ENCODE measurements at places on chromosomes 16 and 17. TPM values are rescaled to one million over a fixed set of nuclear protein-coding genes. Genes with fewer than 3 reads are reported as not detected.

DNA sequence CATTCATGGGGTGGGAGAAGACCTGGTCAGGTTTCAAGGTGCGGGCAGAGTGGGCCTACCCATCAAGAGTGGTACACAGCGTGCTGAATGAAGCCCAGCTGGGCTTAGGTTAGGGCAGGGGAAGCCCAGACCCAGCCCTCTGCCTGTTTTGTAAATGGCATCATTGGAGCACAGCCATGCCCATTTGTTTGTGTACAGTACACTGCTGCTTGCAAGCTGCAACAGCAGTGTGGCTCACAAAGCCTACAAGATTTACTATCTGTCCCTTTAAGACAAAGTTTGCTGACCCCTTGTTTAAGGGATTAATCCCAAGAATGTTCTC is 230.1 kb upstream of the TNRC6C start:
- DNase-seq = no peak

TBX2 gene
- total RNA-seq = 11.1 TPM

DNA sequence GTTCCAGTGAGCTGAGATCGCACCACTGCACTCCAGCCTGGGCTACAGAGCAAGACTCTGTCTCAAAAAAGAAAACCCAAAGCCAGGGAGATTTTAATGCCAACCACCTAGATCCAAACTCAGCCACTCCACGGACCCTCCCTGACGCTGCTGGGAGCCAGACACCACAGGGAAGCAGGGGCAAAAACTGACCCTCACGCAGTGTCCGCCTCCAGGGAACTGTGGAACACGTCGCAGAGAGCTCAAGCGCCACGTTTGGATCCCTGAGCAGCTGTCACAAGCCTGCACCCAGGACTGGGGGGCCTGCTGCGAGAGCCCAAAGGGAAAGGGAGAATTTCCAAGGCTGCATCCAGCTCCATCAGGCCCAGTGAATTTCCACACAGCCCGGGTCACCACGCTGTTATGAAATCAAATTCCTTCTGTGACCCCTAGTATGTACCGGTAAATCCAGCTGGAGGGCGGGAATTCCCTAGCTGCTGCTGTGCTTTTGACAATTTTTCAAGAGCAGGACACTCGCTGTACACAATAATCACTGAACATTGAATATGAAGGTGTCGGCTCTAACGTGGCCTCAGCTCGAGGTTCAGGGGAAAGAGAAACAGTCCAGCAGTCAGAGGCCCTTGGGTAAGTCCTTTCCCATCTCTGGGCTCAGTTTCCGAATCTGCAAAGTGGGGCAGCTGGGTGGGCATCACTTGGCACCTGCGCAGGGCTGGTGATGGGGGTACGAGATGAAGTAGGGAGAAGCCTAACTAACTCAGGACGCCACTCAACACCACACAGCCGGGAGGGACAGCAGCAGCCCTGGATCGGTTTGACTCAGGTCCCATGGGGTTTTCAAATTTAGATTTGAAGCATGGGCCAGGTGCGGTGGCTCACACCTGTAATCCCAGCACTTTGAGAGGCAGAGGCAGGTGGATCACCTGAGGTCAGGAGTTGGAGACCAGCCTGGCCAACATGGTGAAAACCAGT is 8.6 kb downstream of the CARHSP1 start:
- no peak for DNase-seq

DNA sequence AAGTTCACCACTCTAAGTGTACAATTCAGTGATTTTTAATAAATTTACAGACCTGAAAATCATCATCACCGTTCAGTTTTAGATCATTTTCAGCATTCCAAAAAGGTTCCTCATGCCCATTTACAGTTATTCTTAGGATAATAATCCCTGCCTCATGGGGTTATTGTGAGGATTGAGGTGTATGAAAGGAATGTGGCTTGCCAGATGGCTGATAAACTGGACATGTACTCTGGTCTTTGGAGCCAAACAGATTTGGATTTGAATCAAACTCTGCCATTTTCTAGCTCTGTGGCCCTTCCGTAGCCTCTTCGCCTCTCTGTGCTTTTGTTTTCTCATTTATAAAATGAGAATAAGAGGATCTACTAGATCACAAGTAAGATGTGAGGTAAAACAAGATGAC is 53.9 kb upstream of the GPRC5B start:
- no peak for DNase-seq

GRCh38 chr16:80058214-80058613 is 457.7 kb upstream of the MAF start:
- no peak for DNase-seq

- no peak for DNase-seq
These were observed 9.9 kb downstream of the NXPH3 start for GRCh38 chr17:49585422-49586027.

DNA sequence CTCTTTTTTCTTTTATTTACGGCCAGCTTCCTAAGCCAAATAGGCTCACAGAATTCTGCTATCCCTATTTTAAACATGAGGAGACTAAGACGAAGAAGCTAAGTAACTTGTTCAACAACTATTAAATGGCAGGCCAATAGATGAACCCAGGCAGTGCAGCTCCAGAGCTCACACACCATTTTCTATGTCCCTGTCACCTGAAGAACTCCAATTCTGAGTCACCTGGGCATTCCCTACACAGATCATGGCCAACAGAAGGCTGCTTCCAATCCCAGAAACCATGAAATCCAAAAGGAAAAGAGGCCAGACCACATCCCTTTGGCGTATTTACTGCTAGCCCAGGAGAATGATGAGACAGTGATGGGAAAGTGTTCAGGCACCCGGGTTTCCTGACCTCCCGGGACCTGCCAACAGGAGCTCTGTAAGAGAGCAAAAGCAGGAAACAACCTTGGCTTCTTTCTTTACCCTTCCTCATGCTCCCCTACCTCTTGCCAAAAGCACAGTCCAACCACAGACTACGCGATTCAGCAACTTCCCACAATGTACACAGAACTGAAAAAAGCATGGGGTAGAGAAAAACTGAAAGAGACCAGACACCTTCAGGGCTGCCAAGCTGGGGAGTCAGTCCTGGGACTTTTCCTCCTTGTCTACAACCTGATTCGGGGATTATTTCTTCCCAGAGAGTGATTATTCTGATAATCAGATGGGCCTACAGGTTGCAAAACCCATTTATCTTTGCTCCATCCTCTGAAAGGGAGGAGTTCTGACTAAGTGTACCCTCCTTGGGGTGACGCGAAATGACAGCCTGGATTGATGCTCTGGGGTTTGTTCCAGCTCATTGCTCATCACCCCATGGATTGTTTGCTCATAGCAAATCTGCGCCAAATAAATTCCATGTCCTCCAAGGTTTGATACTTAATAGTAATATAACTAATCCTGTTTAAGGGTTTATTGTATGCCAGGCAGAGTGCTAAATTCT is 47.8 kb upstream of the HAS3 start:
- DNase-seq = peak; percentile 20

CEP295NL gene
- 0.35 TPM for total RNA-seq

TNK1 gene
- 3.5 TPM for total RNA-seq

- DNase-seq = no peak
These were observed 67.7 kb downstream of the CYLD start for GRCh38 chr16:50809561-50809960.

Data from NCI-H460 (cell line).